Spinal cord (tissue), 10 donors: ENCODE measurements at places on chromosomes 1 and 21. TPM values are rescaled to one million over a fixed set of nuclear protein-coding genes. Genes with fewer than 3 reads are reported as not detected.

PTPRF gene
- total RNA-seq: 78.1 TPM

FAM131C gene
- 1.9 TPM for total RNA-seq

APOBEC4 gene
- not detected for total RNA-seq

CDA gene
- total RNA-seq: 1.8 TPM

RORC gene
- not detected for total RNA-seq

VWA5B1 gene
- 10.4 TPM for total RNA-seq

KCNN3 gene
- total RNA-seq: 9.6 TPM

AMY1C gene
- total RNA-seq: not detected

FCRL6 gene
- not detected for total RNA-seq

ARMH1 gene
- 6.3 TPM for total RNA-seq

GRCh38 chr1:98939471-98939870, 65.2 kb downstream of the PLPPR5 start:
- no peak for DNase-seq

DNA sequence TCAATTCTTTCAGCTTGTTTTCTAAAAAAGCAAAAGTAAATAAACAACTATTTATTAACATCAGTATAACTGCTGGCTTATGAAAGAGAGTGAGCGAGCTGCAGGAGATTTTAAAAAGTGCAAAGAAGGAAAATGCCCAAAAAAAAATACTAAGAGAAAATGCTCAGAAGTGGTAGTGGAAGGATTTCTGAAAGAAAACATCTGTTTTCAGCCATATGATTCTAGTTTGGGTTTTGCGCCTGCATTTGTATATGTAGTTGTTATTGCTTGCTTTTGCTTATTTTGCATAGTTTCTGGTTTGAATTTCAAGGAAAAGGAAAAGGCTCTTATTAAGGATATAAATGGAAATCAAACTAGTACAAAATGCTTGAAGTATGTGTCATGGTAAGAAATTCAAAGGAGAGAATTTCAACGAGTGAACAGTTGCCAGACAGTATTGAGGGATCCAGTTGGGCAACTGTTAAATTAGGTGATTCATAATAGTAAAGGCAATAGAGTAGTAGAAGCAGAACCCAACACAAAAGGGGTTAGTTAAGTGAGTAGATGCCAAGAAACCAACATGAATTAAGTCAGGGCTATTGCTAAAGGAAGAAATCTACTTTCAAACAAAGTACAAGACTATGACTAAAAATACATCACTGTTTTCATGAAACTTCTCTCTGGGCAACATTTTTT, 1.2 kb downstream of the GBP5 start:
- no peak for DNase-seq

DNA sequence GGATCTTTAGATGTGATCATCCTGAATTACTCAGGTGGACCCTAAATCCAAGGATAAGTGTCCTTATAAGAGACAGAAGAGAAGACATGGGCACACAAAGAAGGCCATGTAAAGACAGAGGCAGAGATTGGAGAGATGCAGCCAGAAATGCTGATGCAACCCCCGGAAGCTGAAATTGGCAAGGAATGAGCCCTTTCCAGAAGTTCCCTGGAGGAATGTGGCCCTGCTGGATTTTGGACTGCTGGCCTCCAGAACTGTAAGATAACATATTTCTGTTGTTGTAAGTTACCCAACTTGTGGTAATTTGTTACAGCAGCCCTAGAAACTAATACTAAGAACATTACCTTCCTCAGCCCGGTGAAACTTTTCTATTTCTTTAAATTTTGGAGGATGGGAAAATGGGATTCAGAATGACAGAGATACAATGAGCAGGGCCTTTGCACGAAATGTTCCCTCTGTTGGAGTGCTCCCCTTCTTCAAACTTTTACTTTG, 11.2 kb upstream of the PLPP3 start:
- DNase-seq: no peak

DNA sequence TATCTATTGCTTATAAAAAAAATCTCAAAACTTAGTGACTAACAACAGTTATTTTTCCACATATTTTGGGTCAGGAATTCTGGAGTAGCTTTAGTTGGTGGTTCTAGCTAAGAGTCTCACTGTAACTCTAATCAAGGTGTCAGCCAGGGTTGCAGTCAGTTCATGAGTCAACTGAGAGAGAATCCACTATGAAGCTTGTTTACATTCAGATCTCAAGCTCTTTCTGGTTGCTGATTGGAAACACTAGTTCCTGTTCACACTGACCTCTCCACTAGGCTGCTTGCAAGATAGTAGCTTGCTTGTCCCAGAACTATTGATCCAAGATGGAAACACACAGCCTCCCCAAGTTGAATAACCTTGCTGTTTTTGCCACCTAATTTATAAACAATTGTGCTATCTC, 1192.1 kb upstream of the B3GALT2 start:
- no peak for DNase-seq

- peak; percentile 66 for DNase-seq
These were observed 62.8 kb upstream of the LAX1 start for GRCh38 chr1:203702130-203702577.

DNA sequence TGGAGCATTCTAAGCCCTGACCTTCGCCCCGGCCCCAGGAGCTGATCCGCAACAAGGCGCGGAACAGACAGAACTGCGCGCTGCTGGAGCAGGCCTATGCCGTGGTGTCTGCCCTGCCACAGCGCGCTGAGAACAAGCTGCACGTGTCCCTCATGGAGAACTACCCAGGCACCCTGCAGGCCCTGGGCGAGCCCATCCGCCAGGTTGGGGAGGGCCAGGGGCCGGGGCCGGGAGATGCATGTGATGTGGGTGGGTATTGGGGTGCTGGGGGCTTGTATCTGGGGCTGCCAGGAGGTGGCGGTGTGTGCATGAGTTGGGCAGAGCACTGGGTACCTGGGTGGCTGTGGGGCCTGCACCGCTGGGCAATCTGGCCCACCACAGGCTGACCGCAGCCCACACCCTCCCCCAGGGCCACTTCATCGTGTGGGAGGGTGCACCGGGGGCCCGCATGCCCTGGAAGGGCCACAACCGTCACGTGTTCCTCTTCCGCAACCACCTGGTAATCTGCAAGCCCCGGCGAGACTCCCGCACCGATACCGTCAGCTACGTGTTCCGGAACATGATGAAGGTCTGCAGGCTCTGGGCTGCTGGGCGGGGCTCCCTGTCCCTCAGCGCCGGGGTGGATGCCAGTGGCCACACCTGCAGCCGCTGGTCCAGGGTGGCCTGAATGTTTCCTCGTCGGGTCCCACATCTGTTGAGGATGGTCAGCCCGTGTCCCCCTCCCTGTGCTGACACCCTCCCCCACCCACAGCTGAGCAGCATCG, 65.8 kb downstream of the TRIM11 start:
- DNase-seq: no peak

- DNase-seq: no peak
These were observed 8.8 kb upstream of the PMVK start for GRCh38 chr1:154945160-154945961.

DNA sequence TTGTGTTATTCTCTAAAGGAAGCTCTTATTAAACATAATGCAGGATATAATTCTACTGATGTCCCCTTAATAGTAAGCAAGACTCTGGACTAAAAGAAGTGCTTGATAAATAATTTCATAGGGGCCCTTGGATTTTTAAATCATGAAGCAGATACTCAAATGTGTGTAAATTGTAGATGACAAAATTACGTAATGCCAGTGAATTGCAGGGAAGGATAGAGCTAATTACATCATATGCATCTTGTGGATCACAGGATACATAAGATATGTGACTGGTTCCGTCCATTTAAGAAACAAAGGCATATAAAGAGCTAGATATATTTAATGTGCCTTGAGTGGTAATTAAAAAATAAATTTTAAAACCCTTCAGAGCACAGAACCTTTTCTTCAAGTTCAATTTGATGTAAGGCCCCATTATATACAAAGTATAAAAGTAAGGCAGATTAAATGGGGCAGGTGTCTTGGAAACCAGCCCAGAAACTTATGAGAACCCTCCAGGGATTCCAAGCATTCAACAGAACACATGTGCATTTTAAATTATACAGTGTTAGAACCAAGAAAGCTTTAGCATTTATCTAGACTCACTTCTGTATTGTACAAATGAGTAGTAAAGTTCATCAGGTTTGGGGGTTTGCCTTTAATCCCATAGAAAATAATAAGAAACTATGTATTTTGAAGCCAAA, 190.4 kb downstream of the NCAM2 start:
- DNase-seq: no peak

DNA sequence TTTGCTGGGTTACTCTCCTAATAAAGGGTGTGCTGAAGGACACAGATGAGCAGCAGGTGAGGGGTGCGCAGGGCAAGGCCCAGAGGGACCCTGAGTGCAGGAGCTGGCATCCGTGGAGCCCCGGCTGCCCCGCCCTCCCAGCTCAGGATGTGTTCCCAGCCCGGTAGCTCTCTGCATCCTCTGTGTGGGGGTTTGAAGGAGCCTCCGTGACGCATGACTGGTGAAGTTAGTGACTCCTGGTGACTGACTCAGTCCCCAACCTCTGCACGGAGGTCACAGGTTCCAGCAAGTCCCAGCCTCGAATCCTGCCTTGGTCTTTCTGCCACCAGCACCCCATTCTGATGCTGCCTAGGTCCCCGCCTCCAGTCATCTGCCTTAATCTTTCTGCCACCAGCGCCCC, 21.6 kb upstream of the TSPEAR start:
- no peak for DNase-seq

- DNase-seq: peak; percentile 75
These were observed 242.6 kb upstream of the CXADR start for GRCh38 chr21:17270229-17270628.

GRCh38 chr1:55402142-55402541, 187.0 kb upstream of the USP24 start:
- DNase-seq: no peak

DNA sequence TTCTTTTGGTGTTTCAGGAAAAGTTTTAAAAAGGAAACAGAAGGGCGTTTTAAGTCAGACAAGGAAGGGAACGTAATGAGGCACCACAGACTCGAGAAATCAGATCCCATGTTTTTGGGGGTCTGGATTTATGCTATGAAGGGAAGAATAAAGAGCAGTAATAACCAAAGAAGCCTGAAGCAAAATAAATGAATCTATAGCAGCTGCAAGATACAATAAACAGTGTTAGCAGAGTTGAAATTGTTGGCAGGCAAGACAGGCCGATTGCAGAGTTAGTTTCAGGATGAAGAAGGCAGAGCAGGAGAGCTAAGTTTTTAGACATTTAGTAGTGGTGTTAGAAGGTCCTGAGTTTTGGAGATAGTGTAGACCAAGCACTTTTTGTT, 425 bp downstream of the DDR2 start:
- no peak for DNase-seq

DNA sequence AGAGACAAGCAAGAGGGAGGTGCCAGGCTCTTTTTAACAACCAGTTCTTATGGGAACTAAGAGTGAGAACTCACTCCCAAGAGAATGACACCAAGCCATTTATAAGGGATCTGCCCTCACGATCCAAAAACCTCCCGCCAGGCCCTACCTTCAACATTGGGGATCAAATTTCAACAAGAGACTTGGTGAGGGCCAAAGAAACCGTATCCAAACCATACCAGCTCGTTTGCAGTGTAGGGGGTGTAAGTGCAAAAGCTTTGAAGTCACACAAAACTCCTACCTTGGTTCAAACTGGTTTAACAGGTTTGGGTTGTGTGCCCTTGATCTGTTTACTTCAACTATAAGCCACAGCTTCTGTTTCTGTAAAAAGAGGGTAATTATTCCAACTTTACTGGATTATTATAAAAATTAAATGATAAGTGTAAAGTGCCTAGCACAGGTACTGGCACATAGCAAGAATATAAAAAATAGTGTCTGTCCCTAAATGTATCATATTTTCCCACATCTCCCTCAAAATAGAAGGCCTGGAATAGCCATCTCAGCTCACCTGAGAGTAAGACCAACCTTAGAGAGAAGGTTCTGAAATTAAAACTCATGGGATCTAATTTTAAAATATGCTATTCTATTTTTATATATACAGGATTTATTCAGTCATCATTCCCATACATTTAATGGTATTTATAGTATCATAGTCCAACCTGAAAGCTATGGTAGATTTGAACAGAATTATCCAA, 7.0 kb upstream of the USP25 start:
- DNase-seq: no peak

DNA sequence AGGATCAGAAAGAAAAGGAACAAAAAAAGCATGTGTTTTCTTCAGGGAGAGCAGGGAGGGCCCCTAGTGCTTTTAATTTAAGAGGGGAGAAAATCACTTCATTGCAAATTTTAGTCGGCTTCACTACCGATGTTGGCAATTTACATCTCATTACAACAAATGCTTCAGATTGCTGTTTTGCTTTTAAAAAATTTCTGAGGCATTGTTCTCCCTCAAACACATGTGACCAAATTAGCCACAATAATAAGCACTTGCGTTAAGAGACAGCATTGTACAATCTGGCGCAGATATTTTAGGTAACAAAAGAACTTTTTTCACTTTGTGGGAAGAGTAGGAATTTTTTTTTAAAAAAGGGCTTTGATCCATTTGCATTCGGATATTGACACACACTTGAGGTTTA, 29.8 kb downstream of the BEND5 start:
- DNase-seq: no peak

GRCh38 chr1:87718241-87718950, 389.7 kb downstream of the LMO4 start:
- no peak for DNase-seq

- no peak for DNase-seq
These were observed 69.5 kb downstream of the DNM3 start for GRCh38 chr1:171910786-171911185.

GRCh38 chr1:79695138-79695537, 688.6 kb upstream of the ADGRL4 start:
- no peak for DNase-seq

DNA sequence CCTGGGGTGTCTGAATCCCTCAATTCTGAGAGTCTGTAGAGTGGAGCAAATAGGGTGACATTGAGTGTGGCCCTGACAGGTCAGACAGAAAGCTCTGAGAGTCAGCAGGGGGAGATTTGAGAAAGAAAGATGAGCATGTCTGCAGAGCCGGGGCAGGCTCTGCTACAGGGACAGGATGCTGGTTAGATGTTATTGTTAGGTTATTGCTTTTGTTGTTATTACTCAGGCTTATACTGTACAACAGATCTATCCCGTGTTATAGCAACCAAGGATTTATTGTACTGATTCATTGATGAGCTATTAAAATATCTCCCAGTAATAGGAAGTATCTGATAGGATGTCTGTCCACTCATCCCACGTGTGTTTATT, 59.5 kb downstream of the NFASC start:
- no peak for DNase-seq

- DNase-seq: no peak
These were observed 16.0 kb upstream of the YRDC start for GRCh38 chr1:37824001-37824400.

- DNase-seq: no peak
These were observed at the start of gene ARL8A for GRCh38 chr1:202144402-202145067. TSS of gene ARL8A (minus strand) at chr1:202144737. CDS start at chr1:202144572, 165 bp downstream.

DNA sequence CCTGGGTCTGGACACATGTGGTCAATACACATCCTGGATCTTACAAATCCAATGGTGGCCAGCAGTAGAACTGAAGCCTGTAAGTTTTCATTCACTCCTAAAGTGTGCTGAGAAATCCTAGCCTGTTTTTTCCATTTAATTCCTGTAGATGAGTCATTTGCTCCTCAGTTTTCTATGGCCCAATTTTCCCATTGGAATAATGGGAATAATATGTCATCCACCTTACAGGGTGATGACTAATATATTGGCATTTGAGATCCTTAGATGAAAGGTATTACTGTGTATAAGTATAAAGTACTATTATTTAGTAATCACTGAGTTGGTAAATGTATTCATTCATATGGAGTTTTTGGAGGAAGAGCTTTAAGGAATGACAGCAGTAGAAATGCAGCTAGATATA, 89.7 kb upstream of the ADAR start:
- DNase-seq: no peak
